ENCODE measurements at places on chromosomes 1 and 21.

- no peak for DNase-seq
Observed at GRCh38 chr1:117596023-117596720, 9.7 kb upstream of the TENT5C start.

GRCh38 chr1:239418681-239419080 is 32.3 kb downstream of the CHRM3 start:
- no peak for DNase-seq

DNA sequence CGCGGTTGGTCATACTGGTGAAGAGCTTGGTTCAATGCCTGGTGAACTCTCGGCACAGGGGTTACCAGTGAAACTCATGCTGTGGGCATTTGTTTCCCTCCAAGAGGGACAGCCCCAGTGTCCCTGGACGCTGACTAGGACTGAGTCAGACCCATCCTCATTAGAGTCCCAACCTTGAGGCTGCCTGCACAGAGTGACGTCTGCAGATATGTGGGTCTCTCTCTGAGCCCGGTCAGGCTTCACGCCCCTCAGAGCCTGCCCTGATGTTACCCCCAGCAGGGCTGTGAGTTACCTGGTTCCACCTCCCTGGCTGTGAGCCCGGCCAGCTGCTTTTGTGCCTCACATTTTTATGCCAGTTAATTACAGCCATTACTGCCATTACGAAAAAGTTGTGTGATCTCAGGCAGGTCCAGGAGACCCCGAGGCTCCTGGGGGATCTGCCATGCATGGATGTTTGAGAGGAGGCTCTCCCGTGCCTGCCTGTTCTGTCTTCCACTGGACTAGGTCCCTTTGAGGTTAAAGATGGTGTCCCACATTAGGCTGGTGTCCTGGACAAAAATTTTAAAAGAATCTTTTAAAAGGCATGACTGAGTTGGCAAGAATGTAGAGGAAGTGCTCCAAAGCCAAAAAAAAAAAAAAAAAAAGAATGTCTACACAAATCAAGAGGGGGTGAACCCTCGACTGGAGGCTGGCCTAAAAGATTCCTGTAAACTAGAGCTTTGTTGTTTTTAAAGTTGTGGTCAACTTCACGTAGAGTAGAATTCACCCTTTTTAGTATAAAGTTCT is 36.6 kb upstream of the PADI1 start:
- no peak for DNase-seq

DNA sequence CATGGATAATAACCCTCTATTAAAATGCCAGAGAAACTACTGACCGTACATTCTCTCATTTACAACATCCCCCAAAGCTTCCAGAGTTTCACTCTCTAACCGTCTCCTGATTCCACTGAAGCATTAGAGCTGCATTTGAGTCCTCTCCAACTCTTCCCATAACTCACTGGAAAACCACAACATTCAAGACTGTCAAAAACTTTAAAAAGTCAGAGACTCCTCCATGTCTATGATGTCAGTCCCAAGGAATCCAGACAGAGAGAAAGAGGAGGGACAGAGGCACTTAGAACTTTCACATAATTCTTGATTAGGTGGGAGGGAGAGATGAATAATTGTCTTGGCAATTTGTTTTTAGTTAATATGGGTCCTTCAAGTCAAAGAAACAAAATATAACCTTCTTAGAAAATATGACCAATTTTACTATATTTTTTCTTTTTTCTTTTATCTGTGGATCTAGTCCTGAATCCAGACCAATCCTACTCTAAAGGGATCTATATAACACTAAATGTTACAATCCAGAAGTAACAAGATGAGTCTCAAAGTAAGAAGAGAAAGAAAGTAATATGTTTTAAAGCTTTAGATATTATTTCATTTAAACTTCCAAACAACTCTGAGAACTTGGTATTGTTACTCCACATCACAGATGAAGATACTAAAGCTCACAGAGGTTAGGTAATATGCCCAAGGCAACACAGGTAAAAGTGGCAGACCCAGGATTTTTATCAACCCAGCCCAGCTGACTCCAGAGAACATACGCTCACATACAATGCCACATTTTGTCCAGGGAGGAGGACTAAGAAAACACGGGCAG is 23.8 kb downstream of the OTUD7B start:
- DNase-seq = no peak

DNA sequence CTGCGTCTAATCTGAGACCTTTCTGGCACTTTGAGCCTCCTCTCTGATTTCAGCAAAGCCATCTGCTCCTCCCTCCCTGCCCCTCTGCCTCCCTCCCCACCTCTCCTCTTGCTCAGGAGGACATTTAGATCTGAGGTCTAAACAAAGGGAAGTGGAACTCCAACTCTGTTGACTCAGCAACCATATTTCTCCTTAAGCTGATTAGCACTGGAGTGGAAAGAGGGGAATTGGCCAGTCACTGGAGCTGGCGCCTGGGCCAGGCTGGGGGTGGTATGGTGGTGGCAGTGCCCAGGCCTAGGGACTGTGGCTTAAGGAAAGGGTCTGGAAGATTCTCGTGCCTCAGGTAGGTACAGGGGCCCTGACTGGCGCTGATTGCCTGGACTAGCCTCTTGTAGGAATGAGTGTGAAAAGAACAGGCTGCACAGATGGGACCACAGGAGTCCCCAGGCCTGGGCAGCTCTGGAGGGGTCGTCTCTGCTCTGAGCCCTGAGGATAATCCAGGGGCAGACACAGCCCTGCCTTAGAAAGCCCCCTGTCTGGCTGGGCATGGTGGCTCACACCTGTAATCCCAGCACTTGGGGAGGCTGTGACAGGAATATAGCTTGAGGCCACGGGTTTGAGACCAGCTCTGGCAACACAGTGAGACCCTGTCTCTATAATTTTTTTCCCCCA is 11.9 kb downstream of the SH2D2A start:
- no peak for DNase-seq

DNA sequence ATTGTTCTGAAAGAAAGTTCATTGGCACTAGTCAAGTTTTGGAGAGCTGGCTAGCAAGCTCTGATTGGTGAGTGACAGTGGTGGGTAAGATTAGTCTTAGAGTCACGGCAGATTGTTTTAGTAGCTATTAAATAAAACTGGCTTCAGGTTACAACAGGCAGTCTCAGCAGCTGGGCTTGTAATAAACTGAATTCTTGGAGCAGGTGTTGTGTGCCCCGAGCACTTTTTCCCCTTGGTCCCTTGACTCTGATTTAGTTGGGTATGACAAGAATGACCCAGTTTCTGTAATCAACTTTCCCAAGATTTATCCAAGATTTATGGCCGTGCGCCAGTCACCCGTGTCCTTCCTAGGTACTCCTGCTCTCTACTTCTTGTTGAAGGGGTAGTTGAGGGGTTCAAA is 40.2 kb downstream of the TBCE start:
- DNase-seq = no peak

- no peak for DNase-seq
Observed at GRCh38 chr1:155263067-155263466, 907 bp upstream of the SCAMP3 start.

GRCh38 chr1:30816211-30817076 is 58.9 kb upstream of the LAPTM5 start:
- DNase-seq = no peak

DNA sequence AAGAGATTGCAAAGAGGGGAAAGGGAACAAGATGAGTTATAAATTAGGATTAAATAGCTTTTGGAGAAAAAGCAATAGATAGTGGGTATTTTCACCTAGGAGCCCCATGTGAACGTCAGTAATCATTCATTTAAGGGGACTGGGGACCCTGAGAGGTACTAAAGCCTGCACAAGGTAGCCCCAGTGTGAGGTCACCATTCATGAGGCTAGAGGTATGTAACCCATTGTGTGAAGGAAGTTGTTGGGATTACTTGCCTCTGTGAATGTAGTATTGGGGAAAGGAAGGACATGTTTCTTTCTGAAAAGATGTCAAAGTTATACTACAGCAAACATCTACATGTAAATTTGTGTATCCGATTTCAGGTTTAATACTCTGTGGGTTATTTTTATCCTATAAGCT is 276.8 kb downstream of the TBX15 start:
- no peak for DNase-seq

GRCh38 chr1:93194231-93194990 is 13.9 kb downstream of the CCDC18 start:
- no peak for DNase-seq

DNA sequence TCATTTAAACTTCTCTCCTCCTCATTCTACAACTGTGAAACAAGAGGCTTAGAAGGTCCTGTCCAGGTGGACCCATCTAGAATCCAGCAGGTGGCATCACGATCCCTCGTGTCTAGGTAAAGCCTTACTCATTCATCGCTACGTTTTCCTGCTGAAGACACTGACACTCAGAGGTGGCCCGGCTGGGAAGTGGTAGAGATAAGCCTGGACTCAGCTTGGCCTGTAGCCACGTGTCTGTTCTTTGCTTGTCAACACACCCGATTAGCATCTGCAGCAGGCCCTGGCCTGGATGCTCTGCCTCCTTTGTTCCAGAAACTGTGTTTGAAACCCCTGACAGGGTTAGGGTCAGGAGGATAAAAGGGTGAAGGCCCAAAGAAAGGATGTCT is 43.4 kb downstream of the PARP1 start:
- DNase-seq = no peak

GRCh38 chr1:178727014-178727895 is 2.2 kb downstream of the RALGPS2 start:
- no peak for DNase-seq

DNA sequence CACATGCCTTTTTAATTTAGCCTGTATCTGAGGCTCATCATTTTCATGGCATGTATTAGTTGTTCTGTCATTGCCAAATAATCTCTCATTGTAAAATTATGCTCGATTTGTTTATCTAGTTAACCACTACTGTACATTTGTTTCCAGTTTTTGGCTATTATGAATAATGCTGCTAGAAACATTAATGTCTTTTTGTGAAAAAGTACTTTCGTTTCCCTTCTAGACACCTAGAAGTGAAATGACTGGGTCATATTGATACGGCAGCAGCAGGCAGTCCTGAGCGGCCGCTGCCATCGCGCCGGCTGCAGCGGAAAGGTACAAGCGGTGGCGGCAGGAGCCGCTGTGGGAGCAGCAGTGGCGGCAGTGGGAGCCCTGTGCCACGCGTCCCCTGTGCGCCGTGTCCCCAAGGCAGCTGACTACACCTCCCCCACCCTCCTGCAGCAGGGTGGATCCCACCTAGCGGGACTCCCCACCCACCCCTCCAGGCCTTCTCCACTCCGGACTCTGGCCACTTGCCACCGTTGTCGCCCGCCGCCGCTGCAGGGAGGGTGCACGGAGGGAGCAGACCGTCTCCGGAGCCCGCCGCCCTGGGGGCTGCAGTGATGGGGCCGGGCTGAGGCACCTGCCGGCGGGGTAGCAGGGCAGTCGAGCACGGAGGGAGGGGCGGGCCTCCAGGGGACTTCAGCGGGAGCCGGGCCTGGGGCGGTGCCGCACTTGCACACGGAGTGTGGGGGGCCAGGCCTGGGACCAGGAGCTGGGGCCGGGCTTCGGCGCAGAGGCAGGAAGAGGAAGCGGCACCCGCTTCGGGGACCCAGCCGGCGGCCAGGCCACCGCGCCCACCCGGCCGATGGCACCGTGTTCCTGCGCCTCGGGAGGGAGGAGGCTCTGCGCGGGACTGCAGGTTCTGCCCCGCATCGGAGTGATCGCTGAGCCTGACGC is 66.8 kb upstream of the RGS7 start:
- peak; percentile 3 for DNase-seq

- DNase-seq = no peak
Observed at GRCh38 chr1:32372149-32372756, 9.9 kb downstream of the TSSK3 start.

DNA sequence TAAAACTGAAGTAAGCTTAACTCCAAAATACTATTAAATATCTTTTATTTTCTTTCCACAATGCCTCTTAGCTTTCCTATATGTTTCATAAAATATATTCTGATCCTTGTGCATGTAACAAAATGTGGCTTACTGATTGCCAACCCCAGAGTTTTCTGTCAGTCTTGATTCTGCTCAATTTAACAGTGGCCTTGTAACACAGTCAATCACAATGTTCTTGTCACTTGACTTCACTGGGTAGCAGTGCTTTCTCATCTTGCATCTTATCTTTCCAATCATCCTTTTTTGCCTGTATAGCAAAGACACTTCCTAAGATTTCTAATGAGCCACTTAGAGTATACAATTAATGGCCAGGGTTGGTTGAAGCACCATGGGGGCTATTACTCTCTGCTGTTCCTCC is 19.9 kb upstream of the BRINP3 start:
- DNase-seq = no peak

- no peak for DNase-seq
Observed at GRCh38 chr1:168553680-168554553, 10.1 kb upstream of the XCL2 start.

DNA sequence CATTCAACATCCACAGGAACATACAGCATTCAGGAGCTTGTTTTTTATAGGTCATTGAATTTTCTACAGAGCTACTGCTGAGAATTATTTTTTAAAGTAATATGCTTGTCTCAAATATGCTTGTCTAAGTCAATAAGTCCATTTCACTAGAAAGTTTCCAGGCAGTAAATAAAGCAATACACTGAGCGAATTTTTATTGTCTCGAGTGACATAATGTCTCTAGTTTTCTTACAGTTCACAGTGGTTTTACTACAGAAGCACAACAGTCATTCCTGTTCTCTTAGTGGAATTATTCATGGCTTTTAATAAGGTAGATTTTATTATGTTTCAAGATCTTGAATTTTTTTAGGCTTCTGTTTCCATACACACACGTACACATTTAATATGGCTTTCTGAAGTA is 83.8 kb downstream of the HS2ST1 start:
- DNase-seq = no peak

DNA sequence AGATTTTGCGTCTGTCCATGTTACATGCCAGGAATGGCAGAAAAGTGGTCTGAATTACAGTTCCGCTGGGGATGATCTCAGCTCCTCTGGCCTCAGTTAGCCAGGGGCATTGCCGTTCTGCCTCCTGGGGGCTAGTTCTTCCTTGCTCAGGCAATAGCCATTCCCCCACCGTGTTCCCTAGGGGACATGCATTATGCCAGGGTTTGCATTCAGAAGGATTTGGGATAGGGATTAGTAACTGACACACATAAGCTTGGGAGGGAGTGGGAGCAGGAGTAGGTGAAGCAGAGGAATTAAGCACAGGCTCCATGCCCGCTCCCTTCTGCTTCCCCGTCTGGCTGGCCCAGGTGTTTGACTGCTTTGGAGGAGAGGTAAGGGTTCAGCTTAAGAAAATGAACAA is 12.7 kb downstream of the LRRC71 start:
- DNase-seq = no peak

- no peak for DNase-seq
Observed at GRCh38 chr21:38811257-38811656, 5.5 kb downstream of the ETS2 start.
